GM23248 (cell line): ENCODE measurements at places on chromosomes 6 and 20. TPM values are rescaled to one million over a fixed set of nuclear protein-coding genes. Genes with fewer than 3 reads are reported as not detected.

The IL17F gene
- total RNA-seq = not detected in 2 replicates

The ZNFX1 gene
- 46.5 and 50.7 TPM in 2 replicates for total RNA-seq

The COL20A1 gene
- total RNA-seq = not detected in 2 replicates

DNA sequence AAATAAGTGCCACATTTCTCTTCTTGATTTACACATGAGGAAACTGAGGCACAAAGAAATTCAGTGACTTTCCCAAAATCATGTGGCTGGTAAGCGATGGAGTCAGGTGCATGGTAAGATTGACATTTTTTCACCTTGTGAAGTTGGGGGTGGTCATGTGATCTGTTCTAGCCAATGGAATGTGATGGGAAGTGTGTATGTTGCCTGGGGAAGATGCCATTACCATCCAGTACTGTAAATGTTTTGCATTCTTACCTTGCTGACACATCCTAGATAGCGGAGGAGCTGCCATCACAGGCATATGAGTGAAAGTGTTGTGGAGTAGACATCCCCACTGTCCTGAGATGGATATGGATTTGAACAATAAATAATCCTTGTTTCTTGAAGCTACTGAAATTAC, 499.6 kb upstream of the SULF2 start:
- peak; percentile 14 for DNase-seq

- peak; percentile 95 for DNase-seq
Measured at GRCh38 chr6:160972111-160972510, 19.5 kb upstream of the MAP3K4 start.

The SFTA2 gene
- total RNA-seq = not detected in 2 replicates

- DNase-seq = no peak
Measured at GRCh38 chr20:38760978-38761377, 12.7 kb downstream of the ACTR5 start.

The SLC17A3 gene
- total RNA-seq = not detected in 2 replicates

DNA sequence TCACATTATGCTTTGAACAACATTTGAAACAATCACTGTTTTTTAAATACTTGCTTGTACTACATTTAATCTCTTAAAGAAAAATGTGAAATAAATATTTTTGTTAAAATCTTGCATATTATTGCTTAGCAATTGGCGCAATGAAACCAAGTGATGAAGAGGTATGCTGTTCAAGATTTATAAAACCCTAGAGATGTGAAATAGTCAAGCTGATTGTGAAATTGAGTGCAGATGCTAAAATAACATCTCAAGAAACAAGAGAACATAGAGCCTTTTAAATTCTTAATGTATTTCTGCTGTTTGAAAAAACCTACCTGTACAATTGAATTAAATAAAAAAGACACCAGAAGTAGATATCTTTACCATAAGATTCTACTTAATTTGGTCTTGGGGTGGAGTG, 179.2 kb upstream of the MCHR2 start:
- no peak for DNase-seq

DNA sequence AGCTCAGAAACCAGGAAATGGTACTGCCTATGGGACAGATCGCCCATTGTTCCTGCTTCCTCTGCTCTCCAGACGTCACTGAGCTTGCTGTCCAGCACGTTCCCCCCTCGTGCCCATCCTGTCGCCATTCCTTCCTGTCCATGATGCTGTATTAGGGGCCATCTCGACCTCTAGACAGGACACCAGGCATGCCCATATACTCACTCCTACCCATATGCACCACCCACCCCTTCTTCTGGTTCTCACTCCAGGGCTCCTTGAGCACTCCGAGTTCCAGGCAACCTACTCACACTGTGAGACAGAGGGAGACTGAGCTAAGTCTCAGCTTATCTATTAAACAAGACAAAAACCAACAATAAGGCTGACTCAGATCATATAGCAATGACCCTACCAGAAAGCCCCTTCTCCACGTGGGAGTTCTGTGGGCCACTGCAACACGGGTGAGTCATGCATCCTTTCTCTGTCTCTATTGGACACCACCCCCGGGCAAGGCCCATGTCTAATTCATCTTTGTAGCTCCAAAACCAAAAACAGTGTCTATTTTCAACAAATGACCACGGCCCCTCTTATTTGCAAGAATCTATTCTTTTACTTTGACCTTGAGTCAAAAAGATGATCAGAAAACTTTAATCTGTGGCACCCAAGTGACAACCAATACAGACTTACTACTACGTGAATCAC, 65.7 kb downstream of the PSMG4 start:
- peak; percentile 96 for DNase-seq

The LSM14B gene
- total RNA-seq = 28.0 and 30.0 TPM in 2 replicates

- DNase-seq = peak; percentile 69
Measured at GRCh38 chr6:32074996-32075532, 34.1 kb downstream of the TNXB start.

GRCh38 chr6:72724545-72724944, 102.7 kb downstream of the KCNQ5 start:
- peak; percentile 30 for DNase-seq

DNA sequence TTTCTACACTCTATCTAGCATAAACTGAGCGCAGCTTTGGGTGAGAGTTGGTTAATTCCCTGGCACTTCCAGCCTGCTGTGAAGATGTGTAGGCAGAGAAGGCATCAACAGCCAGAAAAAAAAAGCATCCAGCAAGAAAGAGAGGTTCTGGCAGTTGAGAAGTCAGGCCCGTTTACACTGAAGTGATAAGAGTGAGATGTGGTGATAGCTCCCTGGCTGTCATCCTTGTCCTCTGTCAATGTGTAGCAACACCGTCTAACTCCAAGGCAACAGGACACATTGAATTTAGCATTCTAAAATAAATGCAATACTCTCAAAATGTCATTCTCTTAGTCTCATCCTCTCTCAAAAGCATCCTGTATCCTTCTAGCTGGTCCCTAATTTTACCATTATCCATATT, 193.6 kb upstream of the BTBD3 start:
- DNase-seq = no peak

GRCh38 chr6:145151624-145152023, 583.7 kb downstream of the EPM2A start:
- no peak for DNase-seq

GRCh38 chr6:14063756-14064155, 53.8 kb upstream of the CD83 start:
- DNase-seq = no peak
